ENCODE measurements at places on chromosomes 7 and 10.

DNA sequence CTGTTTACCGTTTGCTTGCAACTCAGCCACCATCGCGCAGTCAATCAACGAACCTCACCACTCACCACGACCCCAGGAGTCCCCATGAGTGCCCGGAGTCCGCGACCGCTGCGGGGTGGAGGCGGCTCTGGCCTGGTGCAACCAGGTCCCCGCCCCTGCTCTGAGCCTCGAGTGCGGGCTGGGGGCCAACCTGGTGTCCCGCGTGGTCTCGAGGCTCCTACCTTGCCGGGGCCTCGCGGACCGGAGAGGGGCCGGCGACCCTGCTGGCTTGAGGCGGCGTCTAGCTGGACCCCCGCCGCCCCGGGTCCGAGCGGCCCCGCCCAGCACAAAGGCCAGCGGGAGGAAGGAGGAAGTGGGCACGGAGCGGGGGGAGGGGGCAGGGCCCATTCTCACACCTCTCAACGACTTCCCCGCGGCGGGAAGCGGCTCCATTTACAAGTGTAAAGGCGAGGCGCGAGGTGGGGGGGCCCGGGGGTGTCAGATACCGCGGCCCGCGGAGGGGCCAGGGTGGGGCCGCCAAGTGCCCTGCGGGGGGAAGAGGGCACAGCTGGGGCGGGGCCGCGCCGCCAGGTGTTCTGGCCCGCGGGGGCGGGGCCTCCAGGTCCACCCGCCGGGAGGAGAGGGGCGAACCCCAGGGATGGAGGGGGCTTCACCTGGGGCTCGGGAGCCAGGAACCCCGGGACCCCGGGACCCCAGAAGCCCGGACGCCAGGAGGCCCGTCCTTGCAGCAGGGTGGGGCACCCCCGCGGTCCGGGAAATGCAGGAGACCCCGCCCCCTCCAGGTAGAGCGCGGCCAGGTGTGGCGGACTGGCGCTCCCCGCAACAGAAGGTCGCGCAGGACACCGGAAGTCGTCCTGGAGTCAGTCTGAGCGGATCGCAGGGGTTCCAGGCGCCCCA is 8.6 kb downstream of the CTBP2 start:
- no peak for DNase-seq

DNA sequence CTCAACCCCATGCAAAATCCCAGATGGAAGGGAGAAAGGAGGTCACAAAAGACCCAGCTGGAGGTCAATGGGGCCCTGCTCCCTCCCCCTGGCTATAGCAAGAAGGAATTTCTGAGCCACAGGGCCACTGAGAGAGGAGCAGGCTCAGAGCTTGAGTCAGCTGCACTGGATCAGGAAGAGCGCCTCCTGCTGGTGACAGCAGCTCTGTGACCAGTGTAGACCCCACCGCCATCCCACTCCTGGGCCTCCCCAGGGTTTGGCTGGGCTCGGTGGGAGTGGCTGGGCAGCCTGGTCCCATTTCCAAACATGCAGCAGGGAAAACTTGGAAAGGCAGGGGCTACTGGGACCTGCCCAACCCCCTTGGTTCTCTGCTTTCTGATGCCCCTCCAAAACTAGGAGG is 31.5 kb upstream of the PRLHR start:
- DNase-seq = no peak

GRCh38 chr10:130028465-130028819 is 64.4 kb upstream of the EBF3 start:
- no peak for DNase-seq

- DNase-seq = no peak
Observed at GRCh38 chr10:16887565-16887964, 70.3 kb upstream of the RSU1 start.

DNA sequence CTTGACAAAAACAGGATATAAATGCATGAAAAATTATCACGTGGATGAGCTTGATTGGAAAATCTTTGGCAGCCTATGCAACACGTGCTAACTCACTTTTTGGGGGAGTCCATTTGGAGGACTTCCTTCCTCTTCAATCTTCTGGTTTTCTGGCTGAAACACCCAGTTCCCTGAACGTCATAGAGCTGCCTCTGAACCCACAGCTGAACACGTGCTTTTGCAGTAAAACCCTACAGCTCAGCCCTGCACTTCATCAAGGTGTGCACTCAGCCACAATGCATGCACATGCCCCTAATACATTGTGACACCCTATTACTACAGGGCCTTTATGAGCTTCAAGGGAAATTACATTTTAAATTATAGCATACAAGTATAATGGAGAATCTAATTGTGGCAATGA is 808.7 kb upstream of the AUTS2 start:
- DNase-seq = no peak
